Heart right ventricle (tissue), 16 donors: ENCODE measurements at places on chromosomes 12 and 14. TPM values are rescaled to one million over a fixed set of nuclear protein-coding genes. Genes with fewer than 3 reads are reported as not detected.
A peak's percentile ranks its signal among the peaks of the same experiment; 100 is the strongest.

DNA sequence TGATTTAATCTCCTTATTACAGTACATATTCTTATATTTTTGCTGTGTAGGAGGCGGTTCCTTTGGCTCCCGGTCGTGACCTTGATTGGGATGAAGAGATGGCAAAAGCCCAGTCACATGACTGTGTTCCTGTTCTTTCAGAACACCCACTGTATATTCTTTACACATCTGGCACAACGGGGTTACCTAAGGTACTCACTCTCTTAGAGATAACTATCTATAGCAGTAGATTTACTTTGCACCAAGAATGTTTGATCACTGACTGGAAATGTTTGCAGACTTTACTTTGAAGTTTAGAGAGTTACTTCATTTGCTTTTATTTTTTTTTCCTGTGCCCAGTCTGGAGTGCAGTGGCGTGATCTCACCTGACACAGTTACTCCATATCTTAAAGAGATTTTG, 65.2 kb downstream of the ACSS3 start:
- no peak for DNase-seq

GRCh38 chr12:44381341-44381740, 494.8 kb downstream of the NELL2 start:
- no peak for DNase-seq

DNA sequence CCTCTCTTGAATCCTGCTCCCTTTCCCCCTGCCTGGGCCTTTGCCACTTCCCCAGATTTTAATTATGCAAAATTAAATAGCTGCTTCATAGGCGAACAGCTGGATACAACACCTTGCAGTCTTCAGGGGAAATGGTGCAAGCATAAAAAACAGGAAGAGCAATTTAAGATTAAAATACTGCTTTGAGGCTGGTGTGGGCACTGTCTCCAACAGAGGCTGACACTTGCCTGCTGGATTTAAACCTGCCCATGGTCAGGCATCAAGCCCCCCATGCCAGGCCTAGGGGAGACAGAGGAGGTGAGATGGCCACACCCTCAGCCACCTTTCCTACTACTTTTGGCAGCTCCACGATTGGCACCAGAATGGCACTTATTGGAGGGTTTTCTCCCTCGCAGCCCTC, 110.1 kb upstream of the DIO3 start:
- no peak for DNase-seq

- DNase-seq, result peak; percentile 12
These were observed 88.3 kb downstream of the OTOGL start for GRCh38 chr12:80187660-80188090.

DNA sequence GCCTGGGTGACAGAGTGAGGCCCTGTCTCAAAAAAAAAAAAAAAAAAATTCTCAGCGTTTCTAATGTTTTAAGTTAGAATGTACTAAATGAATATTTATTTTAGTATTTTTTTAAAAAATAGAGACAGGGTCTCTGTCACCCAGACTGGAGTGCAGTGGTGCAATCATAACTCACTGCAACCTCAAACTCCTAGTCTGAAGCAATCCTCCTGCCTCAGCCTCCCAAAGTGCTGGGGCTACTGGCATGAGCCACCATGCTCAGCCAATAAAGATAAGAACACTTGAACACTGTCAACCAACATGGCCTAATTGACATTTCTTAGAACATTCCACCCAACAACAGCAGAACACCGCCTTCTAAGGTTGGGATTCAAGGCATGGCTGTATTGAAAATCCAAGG, 5.1 kb upstream of the DYNC1H1 start:
- no peak for DNase-seq

DNA sequence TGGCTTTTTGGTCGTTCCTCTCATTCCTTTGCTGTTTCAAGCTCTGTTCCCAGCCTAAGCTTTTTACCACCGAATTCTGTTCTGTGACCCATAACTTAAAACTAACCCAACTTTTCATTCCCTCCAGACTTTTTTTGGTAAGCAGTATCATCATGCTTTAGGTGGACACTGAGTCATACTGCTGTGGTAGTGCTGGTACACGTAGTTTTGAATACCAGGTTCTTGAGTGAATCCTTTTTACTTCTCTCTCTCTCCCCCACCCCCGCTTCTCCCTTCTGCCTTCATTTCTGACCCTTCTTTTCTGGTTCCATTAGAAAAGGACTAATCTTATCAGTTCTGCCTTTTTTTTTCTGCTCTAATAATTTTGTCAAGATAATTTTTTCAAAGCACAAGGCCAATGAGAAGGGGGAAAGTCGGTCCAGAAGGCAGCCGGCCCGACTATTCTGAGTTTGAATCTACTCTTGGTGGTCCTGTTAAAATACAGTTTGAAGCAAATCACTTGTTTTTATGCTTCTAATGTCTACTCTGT, 2.3 kb upstream of the MDM2 start:
- DNase-seq, result no peak

GRCh38 chr12:38166225-38166624, 150.3 kb upstream of the ALG10B start:
- no peak for DNase-seq

GRCh38 chr12:75883241-75883640, 148.3 kb downstream of the PHLDA1 start:
- DNase-seq, result no peak

DNA sequence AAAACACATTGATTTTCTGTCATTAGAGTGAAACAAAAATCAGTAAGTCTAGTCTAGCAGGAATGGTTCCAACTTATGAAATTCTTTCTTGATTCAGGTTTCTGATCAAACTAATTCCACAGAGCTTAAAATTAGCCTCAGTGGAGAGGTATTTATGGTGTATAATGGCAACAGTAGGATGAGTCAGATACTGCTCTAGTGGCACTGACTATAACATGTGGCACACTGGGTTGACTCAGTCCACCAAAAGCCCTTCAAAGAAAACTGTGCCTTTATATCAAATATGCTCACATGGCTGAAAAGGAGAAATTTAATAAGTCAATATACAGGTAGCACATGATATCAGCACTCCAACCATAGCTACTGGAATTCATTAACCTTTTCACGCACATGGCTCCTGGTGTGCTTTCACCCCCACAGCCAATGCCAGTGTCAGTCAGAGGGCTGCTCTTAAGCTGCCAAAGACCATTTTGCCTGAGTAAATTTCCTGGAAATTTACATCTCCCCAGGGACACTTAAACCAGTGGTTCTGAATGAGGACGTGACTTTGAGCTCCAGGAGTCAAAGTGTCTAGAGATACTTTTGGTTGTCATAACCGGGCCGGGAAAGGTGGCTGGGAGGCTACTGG, 21.7 kb upstream of the CATSPERB start:
- no peak for DNase-seq

The PPP1R12A gene
- 11.5 TPM for polyA plus RNA-seq

GRCh38 chr14:104237651-104238423, 99.5 kb downstream of the KIF26A start:
- DNase-seq, result no peak

DNA sequence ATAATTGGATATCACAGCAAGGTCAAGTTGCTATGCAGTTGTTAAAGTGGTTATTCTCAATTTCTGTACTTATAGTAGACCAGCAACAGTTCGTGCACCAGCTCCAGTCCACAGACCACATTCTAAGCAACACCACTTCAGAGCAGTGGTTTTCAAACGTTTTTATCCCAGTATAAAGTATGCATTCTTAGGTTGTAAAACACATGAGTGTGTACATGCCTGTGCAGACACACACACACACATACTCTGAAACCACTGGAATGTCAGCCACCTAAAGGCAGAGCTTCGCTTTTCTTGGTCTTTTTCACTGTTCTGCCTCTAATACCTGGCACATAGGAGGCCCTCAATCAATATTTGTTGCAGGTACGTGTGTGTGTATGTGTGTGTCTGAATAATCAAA, 22.2 kb upstream of the C12orf71 start:
- DNase-seq, result no peak

GRCh38 chr12:48038085-48038484, 33.8 kb upstream of the COL2A1 start:
- DNase-seq, result no peak

The DTX3 gene
- polyA plus RNA-seq, result 20.9 TPM

- peak; percentile 50 for DNase-seq
These were observed 34.3 kb upstream of the TC2N start for GRCh38 chr14:91901449-91902226.

The ANKRD33 gene
- polyA plus RNA-seq, result 0.01 TPM

The TXNDC16 gene
- 1.3 TPM for polyA plus RNA-seq

GRCh38 chr14:58771016-58771415, 133.3 kb downstream of the DACT1 start:
- DNase-seq, result no peak
